Erythroblast (primary cell): ENCODE measurements at places on chromosomes 12 and 14.

DNA sequence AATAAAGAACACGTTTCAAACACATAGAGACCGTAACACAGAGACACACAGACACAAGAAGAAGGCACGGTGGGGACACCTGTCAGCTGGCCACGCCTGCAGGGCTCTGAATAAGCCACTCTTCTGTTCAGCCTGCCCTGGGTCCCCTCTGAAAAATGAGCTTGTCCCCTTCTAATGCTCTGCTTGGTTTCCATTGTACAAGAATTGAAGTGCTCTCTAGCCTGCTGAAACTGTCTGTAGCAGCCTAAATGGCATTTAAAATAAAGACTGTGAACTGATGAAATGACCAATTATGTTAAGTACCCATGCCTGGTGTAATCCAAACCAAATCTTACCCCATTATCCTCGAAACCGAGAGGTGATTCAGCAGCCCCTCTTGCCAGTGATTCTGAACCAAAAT lies 139.8 kb downstream of the FOXN3 start:
- no peak for DNase-seq

DNA sequence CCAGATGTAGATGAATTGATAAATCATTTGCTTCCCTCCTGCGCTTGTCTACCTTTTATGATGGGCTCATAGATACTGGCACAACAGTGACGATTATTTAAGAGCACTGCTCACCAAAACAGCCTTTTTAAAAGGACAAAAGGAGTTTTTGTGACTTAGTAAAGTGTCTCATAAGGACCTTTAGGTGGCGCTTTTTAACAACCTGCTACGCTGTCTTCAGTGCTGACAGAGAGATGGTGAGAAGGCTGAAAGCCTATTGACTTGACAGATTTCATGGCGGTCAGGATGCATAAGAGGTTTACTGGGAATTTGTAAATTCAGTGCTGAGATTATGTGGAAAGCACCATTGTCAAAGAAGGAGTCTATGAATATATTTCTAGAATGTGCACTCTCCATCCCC lies 87.6 kb downstream of the SLC15A5 start:
- DNase-seq, result peak; percentile 6

DNA sequence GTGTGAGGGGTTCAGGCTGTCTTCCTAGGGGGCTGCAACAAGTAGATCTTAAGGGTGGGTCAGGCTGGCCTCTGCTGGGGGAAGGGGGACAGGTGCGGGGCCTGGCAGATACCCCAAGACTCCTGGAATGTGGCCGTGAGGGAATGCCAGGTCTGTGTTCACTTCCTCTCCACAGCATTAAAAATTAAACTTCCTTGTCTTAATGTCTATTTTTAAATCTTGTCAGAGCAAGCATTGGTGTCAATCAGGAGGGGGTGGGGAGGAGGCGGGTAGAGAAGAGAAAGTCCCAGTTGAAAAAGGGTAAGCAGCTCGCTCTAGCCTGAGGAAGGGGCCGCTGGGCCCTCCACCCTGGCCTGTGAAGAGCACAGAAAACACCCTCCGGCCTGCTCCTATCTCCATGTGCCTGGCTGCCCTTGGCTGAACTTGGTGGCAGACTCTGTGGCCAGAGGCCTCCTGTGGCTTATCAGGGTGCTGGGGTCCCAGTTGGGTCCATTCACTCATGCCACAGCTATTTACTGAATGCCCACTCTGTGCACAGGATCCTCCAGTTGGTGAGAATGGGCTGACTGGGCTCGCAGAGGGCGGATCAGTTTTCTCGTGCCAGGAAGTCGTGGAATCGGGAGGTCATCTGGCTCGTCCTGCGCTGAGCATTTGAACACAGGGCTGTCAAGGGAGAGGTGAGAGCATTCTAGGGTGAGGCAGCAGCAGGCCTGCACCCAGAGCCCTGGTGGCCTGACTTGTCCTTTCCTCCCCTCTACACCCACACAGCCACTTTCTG lies 128.8 kb downstream of the TSPAN9 start:
- DNase-seq, result no peak

- no peak for DNase-seq
These were observed 7.4 kb upstream of the AMIGO2 start for GRCh38 chr12:47087088-47087688.
